Activated CD8-positive, alpha-beta T cell treated with anti-CD3 and anti-CD28 coated beads for 36 hours (primary cell): ENCODE measurements at places on chromosomes 12 and 14.

DNA sequence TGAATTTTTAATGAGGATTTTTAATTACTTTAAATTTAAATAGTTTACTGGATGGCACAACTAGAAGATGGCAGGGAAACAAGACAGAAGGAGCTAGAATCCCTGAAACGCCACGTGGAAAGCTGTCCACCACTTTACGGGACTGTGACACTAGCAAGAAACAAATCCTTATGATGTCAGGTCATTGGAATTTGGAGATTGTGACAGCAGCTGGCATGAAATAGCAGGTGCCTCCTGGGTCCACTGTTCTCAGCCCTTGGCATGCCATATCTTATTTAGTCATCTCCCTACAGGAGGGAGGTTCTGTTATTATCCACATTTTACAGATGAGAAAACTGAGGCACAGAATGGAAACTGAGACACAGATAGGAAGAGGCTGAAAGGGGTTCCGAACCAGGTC, 113.8 kb downstream of the BCL11B start:
- H3K4me3 ChIP-seq = no peak overlapping the region
- no peaks in the 10 kb centered on the region for H3K27me3 ChIP-seq
- peaks cover 5% of the 10 kb centered on the region for H3K36me3 ChIP-seq
- no peak overlapping the region for H3K27ac ChIP-seq

GRCh38 chr14:68374682-68375081, 418.2 kb downstream of the ZFP36L1 start:
- H3K27me3 ChIP-seq = no peaks in the 10 kb centered on the region
- peaks cover 64% of the 10 kb centered on the region for H3K4me1 ChIP-seq
- peaks cover 3% of the 10 kb centered on the region for H3K36me3 ChIP-seq
- DNase-seq = no peak
- H3K4me3 ChIP-seq = no peak overlapping the region

DNA sequence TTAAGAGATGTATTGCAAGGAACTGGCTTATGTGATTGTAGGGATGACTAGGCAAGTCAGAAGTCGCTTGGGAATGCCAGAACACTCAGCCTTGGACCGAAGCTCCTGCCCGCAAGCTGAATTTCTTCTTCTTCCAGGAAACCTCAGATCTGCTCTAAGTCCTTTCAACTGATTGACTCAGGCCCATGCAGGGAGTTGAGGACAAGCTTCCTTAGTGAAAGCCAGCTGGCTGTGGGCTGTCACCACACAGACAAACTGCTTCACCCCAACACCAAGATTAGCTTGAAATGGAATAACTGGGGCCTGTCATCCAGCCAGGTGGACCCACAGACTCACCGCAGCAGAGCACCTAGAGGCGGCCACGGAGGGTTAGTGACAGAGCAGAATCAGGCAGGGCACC, 24.7 kb downstream of the BDKRB2 start:
- H3K27ac ChIP-seq = no peak overlapping the region
- no peak for DNase-seq
- H3K4me3 ChIP-seq = no peak overlapping the region
- H3K36me3 ChIP-seq = no peaks in the 10 kb centered on the region
- H3K27me3 ChIP-seq = peaks cover 8% of the 10 kb centered on the region
- no peaks in the 10 kb centered on the region for H3K4me1 ChIP-seq

- no peak overlapping the region for H3K4me3 ChIP-seq
- H3K27me3 ChIP-seq = peaks cover 76% of the 10 kb centered on the region
- H3K36me3 ChIP-seq = peaks cover 14% of the 10 kb centered on the region
- H3K27ac ChIP-seq = no peak overlapping the region
- peaks cover 16% of the 10 kb centered on the region for H3K4me1 ChIP-seq
- DNase-seq = no peak
Observed at GRCh38 chr14:37598747-37599506, 3.5 kb downstream of the TTC6 start.
